B cell (primary cell): ENCODE measurements at places on chromosomes 6 and 20. TPM values are rescaled to one million over a fixed set of nuclear protein-coding genes. Genes with fewer than 3 reads are reported as not detected.

GRCh38 chr20:845941-846893, 12.7 kb downstream of the FAM110A start:
- H3K4me1 ChIP-seq, result peaks cover 57% of the 10 kb centered on the region
- peak; percentile 10 for DNase-seq

- no peak overlapping the region for H3K27ac ChIP-seq
- no peaks in the 10 kb centered on the region for H3K36me3 ChIP-seq
- peaks cover 27% of the 10 kb centered on the region for H3K4me1 ChIP-seq
- no peak for DNase-seq
Observed at GRCh38 chr6:154749341-154749740, 16.1 kb downstream of the SCAF8 start.

Gene LAMP5
- 0.15 and 0.17 TPM in 2 replicates for total RNA-seq

Gene MAP7
- total RNA-seq, result 0.63 and 0.64 TPM in 2 replicates

DNA sequence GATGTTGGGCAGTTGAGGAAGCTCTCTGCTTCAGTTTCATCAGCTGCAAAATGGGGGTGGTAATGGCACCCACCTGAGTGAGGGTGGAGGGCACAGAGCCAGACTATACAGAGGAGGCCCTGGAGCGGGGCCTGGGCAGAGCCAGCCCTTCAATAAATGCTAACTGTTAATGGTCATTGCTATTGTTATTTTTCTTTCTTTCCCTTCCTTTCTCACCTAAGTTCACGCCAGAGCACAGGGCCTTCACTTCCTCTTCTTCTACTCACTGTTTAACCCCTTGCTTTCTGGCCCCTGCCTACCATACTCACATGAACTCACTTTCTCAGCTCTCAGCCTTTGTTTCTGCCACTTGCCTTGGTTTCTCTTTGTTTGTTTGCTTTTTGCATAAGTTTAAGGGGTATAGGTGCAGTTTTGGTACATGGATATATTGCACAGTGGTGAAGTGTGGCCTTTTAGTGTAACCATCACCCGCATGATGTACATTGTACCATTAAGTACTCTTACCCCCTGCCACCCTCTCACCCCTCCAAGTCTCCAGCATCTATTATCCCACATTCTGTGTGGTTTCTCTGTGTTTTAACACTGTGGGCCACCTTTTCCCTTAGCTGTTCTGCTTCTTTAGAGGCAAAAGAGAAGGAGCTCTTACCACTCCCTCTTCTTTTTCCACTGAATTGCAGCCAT, 7.5 kb upstream of the RREB1 start:
- H3K36me3 ChIP-seq, result no peaks in the 10 kb centered on the region
- H3K4me3 ChIP-seq, result no peak overlapping the region
- H3K4me1 ChIP-seq, result peaks cover 9% of the 10 kb centered on the region

DNA sequence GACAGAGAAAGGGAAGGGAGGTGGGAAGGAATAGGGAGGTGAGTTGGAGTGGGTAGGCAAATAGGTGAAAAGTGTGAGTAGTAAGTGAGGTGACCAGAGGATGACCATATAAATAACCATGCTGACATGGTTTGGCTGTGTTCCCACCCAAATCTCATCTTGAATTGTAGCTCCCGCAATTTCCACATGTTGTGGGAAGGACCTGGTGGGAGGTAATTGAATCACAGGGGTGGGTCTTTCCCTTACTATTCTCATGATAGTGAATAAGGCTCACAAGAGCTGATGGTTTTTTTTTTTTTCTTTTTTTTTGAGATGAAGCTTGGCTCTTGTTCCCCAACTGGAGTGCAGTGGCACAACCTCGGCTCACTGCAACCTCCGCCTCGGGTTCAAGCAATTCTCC, 21.5 kb upstream of the SMIM13 start:
- H3K27me3 ChIP-seq, result no peaks in the 10 kb centered on the region
- H3K27ac ChIP-seq, result no peak overlapping the region
- H3K36me3 ChIP-seq, result no peaks in the 10 kb centered on the region

DNA sequence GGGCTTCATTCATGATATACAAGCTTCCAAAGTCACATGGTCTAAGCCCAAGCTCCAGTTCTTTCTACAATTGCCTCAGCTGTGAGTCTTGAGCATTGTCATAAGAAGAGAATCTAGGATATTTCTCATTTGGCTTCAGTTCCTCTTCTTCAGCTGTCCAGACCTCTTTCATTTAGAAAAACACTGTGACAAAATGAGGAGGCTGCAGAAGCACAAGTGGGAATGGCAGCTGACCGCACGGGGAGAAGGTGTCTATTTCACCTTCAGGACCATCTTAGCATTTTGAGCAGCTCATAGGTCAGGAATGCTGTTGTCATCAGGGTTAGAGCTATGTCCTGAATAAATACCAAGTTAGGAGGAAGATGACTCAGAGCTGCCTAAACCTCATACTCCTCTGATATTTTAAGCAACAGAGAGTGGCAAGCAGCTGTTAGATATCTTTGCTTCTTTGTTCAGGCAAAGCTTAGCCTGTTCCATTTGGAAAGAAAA, 390.1 kb upstream of the CITED2 start:
- no peak overlapping the region for H3K27ac ChIP-seq
- H3K36me3 ChIP-seq, result no peaks in the 10 kb centered on the region
- H3K4me1 ChIP-seq, result no peaks in the 10 kb centered on the region
- no peak for DNase-seq
- H3K4me3 ChIP-seq, result no peak overlapping the region
- H3K27me3 ChIP-seq, result no peaks in the 10 kb centered on the region

DNA sequence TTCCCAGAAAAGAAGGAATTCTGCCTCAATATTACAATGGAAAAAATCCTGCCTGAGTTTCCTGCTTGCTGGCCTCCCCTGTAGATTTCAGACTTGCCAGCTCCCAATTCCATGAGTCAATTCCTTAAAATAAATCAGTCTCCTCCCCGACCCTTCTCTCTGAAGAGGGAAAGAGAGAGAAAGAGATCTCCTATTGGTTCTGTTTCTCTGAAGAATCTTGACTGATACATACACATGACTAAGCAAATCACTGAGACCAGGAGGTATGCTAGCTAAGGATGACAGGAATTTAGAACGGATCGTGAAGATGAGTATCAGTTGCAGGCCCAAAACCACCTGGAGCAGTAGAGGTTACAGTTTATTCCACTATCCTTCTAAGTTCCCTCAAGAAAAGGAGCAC, 11.3 kb upstream of the RBM24 start:
- no peaks in the 10 kb centered on the region for H3K36me3 ChIP-seq
- H3K27ac ChIP-seq, result no peak overlapping the region
- no peak for DNase-seq
- no peaks in the 10 kb centered on the region for H3K4me1 ChIP-seq

Gene SOD2
- total RNA-seq, result 94.7 and 97.6 TPM in 2 replicates

DNA sequence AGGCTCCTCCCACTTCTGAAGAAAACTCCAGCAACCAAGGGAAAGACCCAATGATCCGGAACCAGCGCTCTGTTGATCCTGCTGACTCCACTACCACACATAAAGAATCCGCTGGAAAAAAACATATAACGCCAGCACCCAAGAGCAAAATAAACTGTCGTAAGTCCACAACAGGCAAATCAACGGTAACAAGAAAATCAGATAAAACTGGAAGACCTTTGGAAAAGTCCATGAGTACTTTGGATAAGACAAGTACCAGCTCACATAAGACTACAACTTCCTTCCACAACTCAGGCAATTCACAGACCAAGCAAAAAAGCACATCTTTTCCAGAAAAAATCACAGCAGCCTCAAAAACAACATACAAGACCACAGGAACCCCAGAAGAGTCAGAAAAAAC, 8.0 kb downstream of the MUCL3 start:
- H3K36me3 ChIP-seq, result no peaks in the 10 kb centered on the region
- no peak for DNase-seq
- H3K4me1 ChIP-seq, result no peaks in the 10 kb centered on the region
- H3K27me3 ChIP-seq, result no peaks in the 10 kb centered on the region
- H3K4me3 ChIP-seq, result no peak overlapping the region

GRCh38 chr20:3165473-3166337, 6.0 kb upstream of the FASTKD5 start:
- no peak overlapping the region for H3K4me3 ChIP-seq
- peaks cover 10% of the 10 kb centered on the region for H3K4me1 ChIP-seq
- H3K27ac ChIP-seq, result no peak overlapping the region
- no peaks in the 10 kb centered on the region for H3K27me3 ChIP-seq
- no peak for DNase-seq

DNA sequence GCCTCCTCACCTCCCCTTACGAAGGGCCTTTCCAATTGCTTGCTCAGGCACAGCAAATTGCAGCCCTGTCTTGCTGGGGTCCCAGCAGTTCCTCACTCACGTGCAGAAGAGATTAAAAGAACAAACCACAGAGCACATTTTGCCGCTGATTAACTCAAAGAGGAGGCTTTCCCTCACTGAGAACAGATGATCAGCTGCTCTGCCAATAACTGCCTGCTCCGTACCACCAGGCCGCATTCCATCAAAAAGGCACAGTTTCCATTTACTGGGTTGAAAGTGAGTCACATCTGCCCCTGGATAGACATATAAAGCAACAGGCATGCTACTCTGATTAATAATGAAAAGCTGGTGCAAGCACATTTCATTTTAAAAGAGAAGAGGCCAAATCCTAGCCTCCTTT, 446.8 kb downstream of the PTPRT start:
- no peaks in the 10 kb centered on the region for H3K27me3 ChIP-seq
- no peak overlapping the region for H3K4me3 ChIP-seq
- DNase-seq, result no peak
- H3K27ac ChIP-seq, result no peak overlapping the region
- no peaks in the 10 kb centered on the region for H3K4me1 ChIP-seq

Gene MUCL3
- not detected in 2 replicates for total RNA-seq

Gene CCN6
- total RNA-seq, result not detected in 2 replicates

GRCh38 chr6:144189351-144189750, 39.0 kb downstream of the STX11 start:
- no peak overlapping the region for H3K27ac ChIP-seq
- H3K4me1 ChIP-seq, result no peaks in the 10 kb centered on the region
- H3K27me3 ChIP-seq, result no peaks in the 10 kb centered on the region
- peaks cover 13% of the 10 kb centered on the region for H3K36me3 ChIP-seq
- DNase-seq, result no peak

Gene RIPOR2
- total RNA-seq, result 430 and 443 TPM in 2 replicates

- H3K27ac ChIP-seq, result no peak overlapping the region
- no peaks in the 10 kb centered on the region for H3K27me3 ChIP-seq
- no peaks in the 10 kb centered on the region for H3K4me1 ChIP-seq
- no peak for DNase-seq
- no peak overlapping the region for H3K4me3 ChIP-seq
Observed at GRCh38 chr6:94131271-94131670, 711.9 kb upstream of the EPHA7 start.

DNA sequence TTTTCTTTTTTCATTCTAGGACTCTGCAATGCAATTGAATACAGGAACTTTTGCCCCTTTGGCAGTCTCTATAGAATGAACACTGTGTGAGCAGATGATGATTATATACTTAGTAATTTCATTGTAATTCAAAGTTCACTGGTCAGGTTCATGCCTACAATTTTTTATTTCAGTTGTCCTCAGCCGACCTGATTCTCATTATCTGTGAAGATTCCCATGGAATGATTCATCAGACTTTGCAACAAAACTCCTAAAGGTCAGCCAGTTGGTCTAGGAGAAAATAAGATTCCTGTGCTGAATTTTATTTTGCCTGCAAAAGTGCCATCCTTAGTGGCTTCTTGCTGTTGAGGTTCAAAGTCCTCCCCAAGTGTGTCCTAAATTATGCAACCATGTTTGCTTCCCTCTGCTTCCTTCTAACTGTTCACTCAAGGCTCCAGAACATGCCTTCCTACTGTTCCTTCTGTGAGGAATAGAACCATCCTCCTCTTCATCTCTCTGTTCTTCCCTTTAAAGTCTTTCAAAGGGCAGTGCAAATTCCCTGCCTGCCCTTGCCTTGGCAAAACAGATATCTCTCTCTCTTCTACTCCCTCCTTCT, 194.2 kb upstream of the CNR1 start:
- H3K27me3 ChIP-seq, result no peaks in the 10 kb centered on the region
- H3K4me3 ChIP-seq, result no peak overlapping the region
- no peaks in the 10 kb centered on the region for H3K4me1 ChIP-seq
- DNase-seq, result no peak

- H3K27me3 ChIP-seq, result no peaks in the 10 kb centered on the region
- no peak for DNase-seq
- peaks cover 3% of the 10 kb centered on the region for H3K36me3 ChIP-seq
- no peak overlapping the region for H3K4me3 ChIP-seq
- H3K4me1 ChIP-seq, result no peaks in the 10 kb centered on the region
Observed at GRCh38 chr6:20790032-20790791, 256.0 kb downstream of the CDKAL1 start.

DNA sequence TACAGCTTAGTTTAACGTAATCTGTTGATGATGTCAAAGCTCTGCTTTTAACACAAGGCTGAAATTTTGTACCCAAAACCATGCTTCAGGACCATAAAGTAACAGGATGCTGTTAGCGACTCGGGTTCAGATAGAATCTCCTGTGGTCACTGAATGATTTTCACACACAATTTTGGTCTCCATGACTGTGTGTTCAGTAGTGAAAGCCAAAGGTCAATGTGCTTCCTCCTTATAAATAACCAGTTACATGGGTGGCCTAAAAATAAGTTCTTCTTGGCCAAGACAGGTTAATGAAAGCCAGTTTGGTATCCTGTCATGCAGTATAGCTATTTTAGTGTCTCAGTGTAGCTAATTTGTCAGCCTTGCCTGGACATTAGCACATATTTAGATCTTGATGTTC, 19.1 kb upstream of the LOC128125822 start:
- no peaks in the 10 kb centered on the region for H3K27me3 ChIP-seq
- H3K4me3 ChIP-seq, result no peak overlapping the region
- H3K4me1 ChIP-seq, result no peaks in the 10 kb centered on the region
- H3K27ac ChIP-seq, result no peak overlapping the region

- H3K4me3 ChIP-seq, result no peak overlapping the region
- H3K36me3 ChIP-seq, result no peaks in the 10 kb centered on the region
- H3K4me1 ChIP-seq, result no peaks in the 10 kb centered on the region
- H3K27me3 ChIP-seq, result no peaks in the 10 kb centered on the region
Observed at GRCh38 chr20:47124181-47124717, 229.6 kb downstream of the EYA2 start.

DNA sequence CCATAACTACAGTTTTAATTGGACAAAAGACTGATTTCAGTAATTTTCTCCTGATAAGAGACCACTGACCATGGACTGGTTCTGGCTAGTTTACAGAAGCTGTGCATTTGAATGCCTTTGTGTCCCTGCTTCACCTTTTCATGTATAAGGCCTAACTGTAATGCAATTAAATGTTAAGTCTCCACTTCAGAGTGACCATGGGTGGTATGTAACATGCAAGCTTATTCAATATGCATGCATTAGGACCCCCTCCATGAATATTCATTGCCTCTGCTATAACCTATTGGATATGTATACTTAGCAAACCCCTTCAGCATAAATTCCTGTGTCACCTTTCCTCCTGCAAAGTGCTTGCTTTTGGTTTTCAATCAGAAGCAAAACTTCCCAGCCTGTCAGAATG, 2.2 kb downstream of the UBD start:
- H3K27ac ChIP-seq, result no peak overlapping the region
- no peak for DNase-seq

GRCh38 chr20:532530-532929, 11.1 kb downstream of the CSNK2A1 start:
- no peaks in the 10 kb centered on the region for H3K27me3 ChIP-seq
- H3K4me1 ChIP-seq, result peaks cover 25% of the 10 kb centered on the region
- H3K4me3 ChIP-seq, result no peak overlapping the region
- peaks cover 14% of the 10 kb centered on the region for H3K36me3 ChIP-seq
- H3K27ac ChIP-seq, result no peak overlapping the region
- DNase-seq, result no peak

- H3K4me1 ChIP-seq, result peaks cover 5% of the 10 kb centered on the region
- DNase-seq, result no peak
- H3K4me3 ChIP-seq, result no peak overlapping the region
- H3K27me3 ChIP-seq, result no peaks in the 10 kb centered on the region
- H3K36me3 ChIP-seq, result peaks cover 46% of the 10 kb centered on the region
Observed at GRCh38 chr6:138907167-138907566, 80.9 kb downstream of the REPS1 start.

Gene TAAR5
- not detected in 2 replicates for total RNA-seq
